ENCODE measurements at places on chromosomes 5 and 9. TPM values are rescaled to one million over a fixed set of nuclear protein-coding genes. Genes with fewer than 3 reads are reported as not detected.

The NPR3 gene
- total RNA-seq = 15.4 TPM

The ZNF462 gene
- 2.0 TPM for total RNA-seq

DNA sequence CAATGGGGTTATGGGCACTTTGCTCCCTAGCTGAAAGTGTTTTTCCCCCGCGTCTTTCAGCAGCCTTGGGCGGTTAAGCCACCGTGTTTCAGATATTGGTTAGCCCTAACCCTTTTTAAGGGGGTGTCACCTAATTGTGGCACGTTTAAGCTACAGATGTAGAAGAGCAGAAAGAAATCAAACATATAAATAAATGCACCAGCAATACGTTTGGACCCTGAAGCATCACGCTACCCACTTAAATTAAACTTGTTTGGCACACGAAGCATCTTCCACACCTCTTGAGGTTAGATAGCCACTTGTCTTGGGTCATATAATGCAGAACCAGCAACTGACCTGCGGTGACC, 768 bp downstream of the YTHDC2 start:
- peaks cover 5% of the 10 kb centered on the region for H3K4me1 ChIP-seq
- DNase-seq = no peak
- peak overlapping the region; percentile 96 for H3K27ac ChIP-seq
- H3K27me3 ChIP-seq = no peaks in the 10 kb centered on the region

The FBP2 gene
- total RNA-seq = not detected

DNA sequence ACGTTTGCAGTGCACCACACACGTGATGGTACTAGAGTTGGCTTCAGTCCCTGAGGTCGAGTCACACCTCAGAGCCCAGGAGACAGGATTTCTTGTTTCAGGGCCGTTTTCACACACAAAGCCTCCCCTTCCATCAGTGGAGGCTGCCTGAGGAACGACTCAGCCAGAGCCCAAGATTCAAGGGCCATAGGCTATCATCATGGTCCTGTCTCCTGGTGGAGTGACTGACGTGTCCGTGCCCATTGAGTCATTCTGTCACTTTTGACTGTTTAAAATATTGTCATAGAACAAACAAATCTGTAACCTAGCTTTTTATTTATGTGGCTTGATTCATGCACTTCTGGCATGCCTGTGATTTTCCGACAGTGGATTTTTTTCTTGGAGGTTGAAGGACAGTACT, 28.3 kb downstream of the CAMK2A start:
- no peaks in the 10 kb centered on the region for H3K36me3 ChIP-seq
- H3K27me3 ChIP-seq = no peaks in the 10 kb centered on the region
- no peak for DNase-seq
- H3K4me1 ChIP-seq = peaks cover 4% of the 10 kb centered on the region
- H3K4me3 ChIP-seq = no peak overlapping the region

DNA sequence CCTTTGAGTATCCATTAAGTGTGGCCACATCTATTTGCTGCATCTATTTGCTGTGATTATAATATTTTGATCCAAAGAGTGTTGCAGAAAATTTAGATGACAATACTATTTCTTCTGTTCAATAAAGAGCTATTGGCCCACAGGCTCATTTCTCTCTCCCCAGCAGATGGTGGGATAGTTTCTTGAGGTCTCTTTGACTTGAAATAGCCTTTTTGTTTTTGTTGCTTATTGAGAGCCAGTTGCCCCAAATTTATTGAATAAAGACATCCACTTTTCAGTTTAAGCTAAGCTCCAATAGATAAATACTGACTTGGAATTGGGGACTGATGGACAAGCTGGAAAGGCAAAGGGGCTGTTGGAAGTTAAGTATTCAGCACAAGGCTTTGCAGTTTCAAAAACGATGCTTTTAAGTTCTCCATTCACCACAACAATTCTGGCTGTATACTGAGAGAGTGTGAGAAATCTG, 290.1 kb upstream of the MPDZ start:
- no peaks in the 10 kb centered on the region for H3K27me3 ChIP-seq
- H3K27ac ChIP-seq = no peak overlapping the region
- H3K4me3 ChIP-seq = no peak overlapping the region

DNA sequence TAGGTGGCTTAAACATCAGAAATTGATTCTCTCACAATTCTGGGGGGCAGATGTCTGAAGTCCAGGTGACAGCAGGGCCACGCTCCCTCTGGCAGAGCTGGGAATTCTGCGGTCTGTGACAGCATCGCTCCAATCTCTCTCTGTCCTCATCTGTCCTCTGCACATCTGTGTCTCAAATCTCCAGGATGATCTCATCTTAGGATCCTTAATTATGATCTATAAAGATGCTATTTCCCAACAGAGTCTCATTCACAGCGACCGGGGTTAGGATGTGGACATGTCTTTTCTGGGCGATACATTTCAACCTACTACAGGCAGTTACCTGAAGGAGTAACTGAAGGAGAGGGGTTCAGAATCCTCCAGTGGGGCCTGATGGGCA, 31.4 kb downstream of the ANKRD33B start:
- H3K27me3 ChIP-seq = no peaks in the 10 kb centered on the region
- no peak overlapping the region for H3K4me3 ChIP-seq
- no peaks in the 10 kb centered on the region for H3K36me3 ChIP-seq
- H3K27ac ChIP-seq = peak overlapping the region; percentile 74
- no peak for DNase-seq

The SPINK6 gene
- total RNA-seq = not detected

- no peaks in the 10 kb centered on the region for H3K27me3 ChIP-seq
- H3K36me3 ChIP-seq = no peaks in the 10 kb centered on the region
- no peaks in the 10 kb centered on the region for H3K4me1 ChIP-seq
- H3K4me3 ChIP-seq = no peak overlapping the region
- no peak overlapping the region for H3K27ac ChIP-seq
- no peak for DNase-seq
These were observed 14.6 kb upstream of the CFAP95 start for GRCh38 chr9:69805962-69806515.

- no peaks in the 10 kb centered on the region for H3K27me3 ChIP-seq
- no peak overlapping the region for H3K27ac ChIP-seq
- H3K4me3 ChIP-seq = no peak overlapping the region
- no peak for DNase-seq
- H3K4me1 ChIP-seq = peaks cover 2% of the 10 kb centered on the region
These were observed 2.1 kb upstream of the ARL15 start for GRCh38 chr5:54312499-54312898.

GRCh38 chr9:90137801-90138200, 504.8 kb downstream of the DIRAS2 start:
- H3K4me3 ChIP-seq = no peak overlapping the region
- no peak for DNase-seq
- H3K27ac ChIP-seq = no peak overlapping the region

DNA sequence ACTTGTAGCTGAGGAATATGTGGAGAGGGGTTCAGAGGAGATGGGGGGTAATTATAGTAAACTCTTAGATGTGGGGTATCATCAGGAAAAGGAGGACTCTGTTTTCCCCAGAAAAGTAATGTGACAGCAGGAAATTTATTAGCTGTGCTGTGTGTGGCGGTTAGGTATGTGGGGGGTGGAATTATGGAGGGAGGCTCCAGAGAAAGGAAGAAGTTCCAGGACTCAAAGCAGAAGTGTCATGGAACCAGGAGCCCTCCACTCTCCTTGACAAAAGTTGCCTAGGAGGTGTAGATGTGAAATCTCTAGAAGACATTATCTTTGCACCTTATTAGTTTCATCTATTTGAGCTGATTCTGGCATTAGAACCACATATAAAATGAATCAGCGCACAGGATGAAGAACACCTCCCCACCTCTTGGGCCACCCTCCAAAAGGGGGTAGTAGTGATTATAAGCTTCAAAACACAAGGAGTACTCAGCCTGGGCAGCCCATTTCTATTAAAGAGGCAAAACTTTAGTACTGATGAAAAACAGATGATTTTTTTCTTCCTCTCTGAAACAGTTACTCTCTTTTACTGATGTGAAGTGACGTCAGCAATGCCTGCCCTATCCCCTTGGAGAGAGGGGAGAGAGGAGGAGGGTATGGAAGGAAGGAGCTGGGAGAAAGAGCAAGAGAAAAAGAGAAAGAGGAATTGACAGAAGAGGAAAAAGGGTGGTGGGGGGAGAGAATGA, 18.2 kb downstream of the NR2F1 start:
- H3K4me3 ChIP-seq = no peak overlapping the region
- no peak for DNase-seq
- H3K27me3 ChIP-seq = peaks cover 8% of the 10 kb centered on the region
- H3K4me1 ChIP-seq = no peaks in the 10 kb centered on the region
- no peaks in the 10 kb centered on the region for H3K36me3 ChIP-seq

- no peak overlapping the region for H3K4me3 ChIP-seq
- peak; percentile 12 for DNase-seq
- H3K27me3 ChIP-seq = no peaks in the 10 kb centered on the region
- H3K36me3 ChIP-seq = no peaks in the 10 kb centered on the region
- H3K4me1 ChIP-seq = no peaks in the 10 kb centered on the region
These were observed 137.1 kb upstream of the FSTL4 start for GRCh38 chr5:133749331-133749985.

The PTCH1 gene
- 2.5 TPM for total RNA-seq

- H3K36me3 ChIP-seq = no peaks in the 10 kb centered on the region
- DNase-seq = no peak
- H3K4me3 ChIP-seq = no peak overlapping the region
- no peaks in the 10 kb centered on the region for H3K4me1 ChIP-seq
These were observed 77.7 kb downstream of the ARSB start for GRCh38 chr5:78907255-78907891.

The IL4 gene
- not detected for total RNA-seq

The ARHGEF28 gene
- total RNA-seq = 2.5 TPM

GRCh38 chr5:138467711-138468132, 2.4 kb downstream of the EGR1 start:
- no peak overlapping the region for H3K27ac ChIP-seq
- H3K4me1 ChIP-seq = peaks cover 27% of the 10 kb centered on the region
- H3K27me3 ChIP-seq = no peaks in the 10 kb centered on the region
- no peak overlapping the region for H3K4me3 ChIP-seq
- DNase-seq = no peak
- H3K36me3 ChIP-seq = peaks cover 2% of the 10 kb centered on the region

- H3K36me3 ChIP-seq = no peaks in the 10 kb centered on the region
- no peaks in the 10 kb centered on the region for H3K27me3 ChIP-seq
- no peak for DNase-seq
- H3K4me3 ChIP-seq = no peak overlapping the region
These were observed 38.1 kb downstream of the LRRC70 start for GRCh38 chr5:62616615-62617277.

DNA sequence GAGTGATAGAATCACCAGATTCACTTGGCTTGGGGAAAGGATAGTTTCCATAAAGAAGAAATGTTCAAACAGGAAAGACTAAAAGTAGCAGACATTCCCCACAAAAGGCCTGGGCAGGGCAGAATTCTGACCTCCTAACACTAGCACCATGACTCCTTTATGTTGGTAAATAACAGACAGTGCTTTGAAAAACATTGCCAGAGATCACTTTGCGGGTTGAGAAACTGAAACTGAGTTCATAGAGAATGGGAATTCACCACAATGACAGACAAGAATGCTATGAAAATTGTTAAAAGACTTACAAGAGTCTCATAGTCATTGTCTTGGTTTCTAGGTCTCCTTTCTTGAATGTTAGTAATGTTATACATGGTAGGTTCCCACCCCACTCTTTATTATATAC, 172.5 kb upstream of the GLRA1 start:
- no peaks in the 10 kb centered on the region for H3K27me3 ChIP-seq
- H3K27ac ChIP-seq = no peak overlapping the region
- H3K36me3 ChIP-seq = no peaks in the 10 kb centered on the region
- DNase-seq = no peak
- no peaks in the 10 kb centered on the region for H3K4me1 ChIP-seq

The PLAC8L1 gene
- not detected for total RNA-seq

Data from liver (tissue), 10 donors.